Temporal lobe (tissue), 4 donors: ENCODE measurements at places on chromosomes 1 and 21. TPM values are rescaled to one million over a fixed set of nuclear protein-coding genes. Genes with fewer than 3 reads are reported as not detected.

SPTA1 gene
- 1.2 TPM for total RNA-seq

BLACAT1 gene
- total RNA-seq = 1.5 TPM

PHC2 gene
- 40.3 TPM for total RNA-seq

LCE1F gene
- total RNA-seq = not detected

KLF17 gene
- under 0.01 TPM for total RNA-seq

ITLN2 gene
- total RNA-seq = not detected

MPL gene
- not detected for total RNA-seq

GLIS1 gene
- not detected for total RNA-seq

SPRTN gene
- 9.6 TPM for total RNA-seq

GNG4 gene
- 46.7 TPM for total RNA-seq

TSPAN2 gene
- total RNA-seq = 26.8 TPM

MIXL1 gene
- 0.25 TPM for total RNA-seq

RSPH1 gene
- 0.98 TPM for total RNA-seq

DNAJC6 gene
- total RNA-seq = 123 TPM

ZYG11A gene
- 0.25 TPM for total RNA-seq

AGBL4 gene
- total RNA-seq = 3.0 TPM

KPRP gene
- total RNA-seq = not detected

MYOG gene
- not detected for total RNA-seq

FCGR3A gene
- 2.5 TPM for total RNA-seq

ALX3 gene
- total RNA-seq = not detected

SH2D5 gene
- 0.49 TPM for total RNA-seq

SLC45A3 gene
- total RNA-seq = 1.2 TPM

SEC22B gene
- total RNA-seq = 17.0 TPM

CHRM3 gene
- total RNA-seq = 21.4 TPM

TACSTD2 gene
- not detected for total RNA-seq

CDK18 gene
- total RNA-seq = 1.2 TPM

PTGFR gene
- total RNA-seq = 4.9 TPM

TAS1R1 gene
- total RNA-seq = not detected
